GM23248 (cell line): ENCODE measurements at places on chromosomes 2 and 18. TPM values are rescaled to one million over a fixed set of nuclear protein-coding genes. Genes with fewer than 3 reads are reported as not detected.

DNA sequence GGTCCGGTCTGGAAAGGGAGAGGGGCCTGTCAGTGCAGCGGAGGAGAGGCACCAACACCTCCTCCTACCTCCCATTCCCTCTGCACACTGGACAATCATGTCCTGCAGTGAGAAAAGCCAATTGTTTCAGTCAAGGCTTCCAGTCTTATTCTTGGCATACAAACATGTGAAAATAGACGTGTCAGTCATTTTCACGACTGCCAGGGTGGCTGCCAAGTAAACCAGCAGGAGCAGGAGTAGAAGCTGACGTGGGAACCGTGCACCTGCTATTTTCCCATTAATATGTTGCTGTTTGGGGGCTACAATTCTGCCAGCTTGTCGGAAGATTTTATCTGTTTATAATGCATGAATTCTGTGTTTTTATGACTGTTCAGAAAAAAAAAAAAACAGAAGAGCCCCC is 202.3 kb downstream of the SPP2 start:
- no peak for DNase-seq

DNA sequence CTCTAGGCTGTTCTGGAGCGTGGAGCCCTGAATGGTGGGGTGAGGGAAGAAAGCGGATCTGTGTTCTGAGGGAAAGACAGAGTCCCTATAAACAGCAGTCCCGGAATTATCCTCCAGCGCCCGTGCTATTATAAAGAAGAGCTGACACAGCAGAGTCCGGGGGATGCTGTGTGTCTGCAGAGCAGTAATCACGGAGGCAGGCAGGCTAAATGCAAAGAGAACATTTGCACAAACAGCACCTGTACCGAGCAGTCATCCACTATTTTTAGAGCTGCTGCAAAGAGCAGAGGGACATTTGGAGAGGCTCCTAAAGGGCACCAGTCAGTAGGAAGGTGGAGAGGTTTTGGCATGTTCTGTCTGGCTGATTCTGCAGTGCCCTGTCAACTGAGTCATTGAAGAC is 293.8 kb upstream of the SLC14A2 start:
- DNase-seq, result no peak

DNA sequence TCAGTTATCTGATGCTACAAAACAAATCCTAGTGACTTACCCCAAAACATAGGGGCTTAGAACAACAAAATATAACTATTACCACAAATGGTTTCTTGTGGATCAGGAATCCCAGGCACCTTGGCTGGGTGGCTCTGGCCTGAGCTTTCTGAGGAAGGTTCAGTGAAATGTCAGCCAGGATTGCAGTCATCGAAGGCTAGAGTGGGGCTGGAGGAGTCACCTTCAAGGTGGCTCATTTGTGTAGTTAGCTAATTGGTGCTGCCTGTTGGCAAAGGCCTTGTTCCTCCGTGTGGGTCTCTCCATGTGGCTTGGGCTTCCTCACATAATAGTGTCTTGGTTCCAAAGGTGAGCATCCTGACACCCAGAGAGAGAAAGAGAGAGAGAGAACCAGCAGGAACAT is 57.4 kb downstream of the COPS8 start:
- peak; percentile 12 for DNase-seq

- DNase-seq, result no peak
These were observed 122.0 kb downstream of the PTRHD1 start for GRCh38 chr2:24671230-24671629.

GRCh38 chr2:27162151-27163121 is 13.6 kb downstream of the TCF23 start:
- DNase-seq, result peak; percentile 37

DNA sequence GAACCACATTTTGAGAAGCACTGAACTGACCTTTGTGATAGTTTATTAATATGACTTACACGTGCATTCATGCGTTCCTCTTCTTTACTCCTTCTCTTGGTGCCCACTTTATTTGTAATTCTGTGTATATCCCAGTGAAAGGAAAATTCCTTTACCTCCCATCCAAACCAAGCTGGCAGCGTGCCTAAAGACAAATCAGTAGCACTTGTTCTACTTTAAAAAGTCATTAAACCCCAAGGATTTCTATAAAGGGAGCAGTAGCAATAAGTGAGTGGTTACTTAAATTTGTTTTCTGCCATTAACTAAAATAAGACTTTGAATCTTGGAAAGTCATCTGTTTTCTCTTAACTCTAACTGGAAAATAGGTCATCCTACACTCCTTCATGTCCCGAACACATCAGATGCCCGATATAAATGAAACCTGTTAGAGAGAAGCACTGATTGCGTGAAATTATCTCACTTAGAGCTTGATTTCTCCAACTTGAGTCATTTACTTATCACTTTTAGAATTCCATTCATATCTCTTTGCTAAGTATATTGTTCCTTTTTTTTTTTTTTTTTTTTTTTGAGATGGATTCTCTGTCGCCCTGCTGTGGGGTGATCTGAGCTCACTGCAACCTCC is 10.7 kb downstream of the PIK3C3 start:
- no peak for DNase-seq

The HOXD13 gene
- total RNA-seq, result 1.0 and 3.8 TPM in 2 replicates

The RPRD1A gene
- total RNA-seq, result 39.7 and 45.8 TPM in 2 replicates

The CHCHD5 gene
- total RNA-seq, result 7.1 and 9.5 TPM in 2 replicates

DNA sequence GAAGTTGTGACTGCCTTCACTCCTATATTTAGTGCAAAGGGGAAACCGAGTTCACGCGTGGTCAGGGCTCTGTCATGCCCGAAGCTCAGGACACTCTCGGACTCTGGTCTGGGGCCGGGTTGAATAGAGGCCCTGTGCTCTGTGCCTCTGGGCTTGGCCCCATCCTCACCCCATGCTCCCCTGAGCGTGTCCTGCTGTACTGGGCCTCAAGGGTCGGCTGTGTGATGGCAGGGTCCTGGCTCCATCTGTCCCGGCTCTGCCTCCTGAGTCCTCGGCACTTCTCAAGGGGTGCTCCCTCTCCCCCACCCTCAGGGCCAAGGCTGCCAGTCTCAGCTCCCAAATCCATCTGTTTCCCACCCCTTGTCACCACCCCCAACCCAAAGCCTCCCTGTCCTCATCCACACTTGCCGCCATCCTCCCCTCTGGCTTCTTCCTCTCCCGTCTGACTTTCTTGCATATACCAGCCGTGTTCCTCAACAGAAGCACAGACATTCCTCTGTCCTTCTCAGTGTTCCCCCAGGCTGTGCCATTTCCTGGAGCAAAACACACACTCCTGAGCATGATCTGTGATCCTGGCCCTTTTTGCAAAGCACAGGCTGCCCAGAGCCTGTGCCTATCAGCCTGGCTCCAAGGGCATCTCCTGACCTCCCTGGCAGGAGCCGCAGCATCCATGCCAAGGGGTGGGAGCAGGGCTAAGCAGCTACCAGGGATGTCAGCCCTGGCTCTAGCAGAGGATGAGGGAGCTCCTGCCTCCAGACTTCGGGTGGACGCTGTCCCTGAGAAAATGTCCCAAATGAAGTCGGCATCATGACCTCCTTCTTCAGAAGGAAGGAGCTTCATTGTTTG is 64.2 kb upstream of the OTOS start:
- no peak for DNase-seq

The LOXL3 gene
- 52.4 and 56.9 TPM in 2 replicates for total RNA-seq

DNA sequence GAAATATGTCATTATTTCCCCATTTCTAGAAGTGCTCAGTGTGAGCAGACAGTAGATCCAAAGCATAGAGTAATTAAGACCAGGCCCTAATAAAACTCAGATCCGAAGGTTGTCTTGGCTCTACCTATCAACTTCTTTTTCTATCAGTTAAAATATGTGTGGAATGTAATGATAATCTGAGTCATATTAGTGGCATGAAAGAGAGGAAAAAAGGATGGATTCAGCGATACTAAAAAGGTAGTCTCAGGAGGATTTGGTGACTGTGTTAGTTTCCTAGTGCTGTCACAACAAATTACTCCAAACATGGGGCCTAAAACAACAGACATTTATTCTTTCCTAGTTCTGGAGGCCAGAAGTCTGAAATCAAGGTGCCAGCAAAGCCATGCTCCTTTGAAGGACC is 103.7 kb upstream of the NABP1 start:
- DNase-seq, result no peak

The MC4R gene
- total RNA-seq, result 0.32 TPM in 1 of 2 replicates, not detected in the other

The OTX1 gene
- total RNA-seq, result 0.25 TPM in 1 of 2 replicates, not detected in the other

GRCh38 chr2:185738679-185739472 is at the start of gene FSIP2:
Gene FSIP2 (plus strand): TSS chr2:185738804. CDS start chr2:185738895, 91 bp downstream.
- peak; percentile 47 for DNase-seq

DNA sequence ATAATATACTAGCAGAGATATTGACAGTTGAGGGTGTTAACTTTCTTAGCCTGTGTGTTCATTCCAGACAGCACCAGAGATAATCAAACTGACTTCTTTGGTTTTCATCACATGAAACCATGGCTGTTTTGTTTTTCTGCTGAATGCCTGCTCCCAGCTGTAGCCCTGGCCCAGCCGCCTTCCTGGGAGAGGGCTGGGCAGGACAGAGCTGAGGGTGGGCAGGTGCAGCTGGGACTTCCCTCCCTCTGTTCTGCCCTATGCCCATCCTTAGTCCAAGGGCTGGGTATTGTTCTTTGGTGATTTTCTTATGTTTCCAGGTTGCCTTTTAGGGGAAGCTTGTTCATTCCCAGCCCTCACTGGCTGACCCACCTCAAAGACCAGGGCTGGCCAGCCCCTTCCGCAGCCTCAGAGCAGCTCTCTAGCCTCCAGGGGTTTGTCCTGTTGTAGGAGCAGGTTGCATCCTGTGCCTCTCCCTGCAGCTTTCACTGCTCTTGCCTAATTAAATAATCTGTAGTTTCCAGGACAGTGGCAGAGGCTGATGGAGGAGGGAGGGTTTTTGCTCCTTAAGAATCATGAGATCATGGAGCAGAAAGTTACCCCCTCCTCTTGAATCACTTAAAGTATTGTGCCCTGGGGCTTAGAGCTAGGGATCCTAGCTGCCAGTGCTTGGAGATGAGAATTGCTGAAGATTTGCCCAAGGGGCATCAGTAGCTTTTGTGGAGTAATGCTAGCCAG is 61.4 kb downstream of the MTCL1 start:
- no peak for DNase-seq

GRCh38 chr18:34650121-34650545 is 60.0 kb upstream of the DTNA start:
- DNase-seq, result peak; percentile 77

DNA sequence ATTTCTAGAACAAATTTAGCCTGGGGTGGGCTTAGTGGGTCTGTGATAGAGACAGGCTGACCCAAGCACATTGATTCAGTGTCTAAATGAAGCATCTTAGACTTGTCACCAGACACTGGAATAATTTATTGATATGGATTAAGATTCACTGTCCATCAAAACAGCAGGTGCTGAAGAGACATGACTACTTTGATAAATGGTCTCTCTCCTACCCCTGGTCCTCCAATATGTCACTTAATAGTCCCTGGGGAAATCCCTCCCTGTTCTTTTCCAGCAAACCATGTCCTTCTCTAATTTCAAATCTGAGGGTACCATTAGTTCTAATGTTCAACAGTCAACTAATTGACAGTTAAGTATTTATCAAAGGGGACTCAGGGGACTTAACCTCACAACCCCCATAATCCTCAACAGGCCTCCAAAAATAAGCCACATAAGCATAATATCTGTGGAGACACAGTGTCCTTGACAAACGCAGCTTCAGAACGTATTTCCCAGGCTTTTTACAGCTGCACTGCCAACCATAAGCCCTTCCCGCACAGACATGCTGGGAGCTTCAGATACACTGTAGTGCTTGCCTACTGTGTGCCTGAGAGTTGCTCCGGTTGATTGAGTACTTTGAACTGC is 391.0 kb downstream of the THSD7B start:
- DNase-seq, result no peak

DNA sequence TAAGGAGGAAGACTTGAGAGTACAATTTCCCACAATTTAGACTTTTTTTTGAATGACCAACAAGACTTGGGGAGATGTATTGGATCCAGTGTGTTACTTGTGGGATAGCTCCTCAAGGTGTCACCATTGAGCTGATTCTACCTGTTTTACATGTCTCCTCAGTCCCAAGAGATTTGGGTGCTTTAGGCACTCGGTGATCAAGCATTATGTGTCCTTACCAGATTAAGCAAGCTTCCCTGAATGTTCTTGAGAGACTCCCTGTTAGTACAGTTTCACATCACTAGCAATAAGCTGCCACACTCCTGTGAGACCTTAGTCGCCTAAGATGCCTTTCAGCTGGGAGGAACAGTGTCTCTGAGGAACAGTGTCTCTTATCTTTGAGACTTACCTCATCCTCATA is 384.3 kb upstream of the SYT4 start:
- DNase-seq, result peak; percentile 71

- peak; percentile 19 for DNase-seq
These were observed 235.5 kb downstream of the GULP1 start for GRCh38 chr2:188527141-188527540.

- no peak for DNase-seq
These were observed 118.4 kb upstream of the HAAO start for GRCh38 chr2:42910645-42911405.

The TUBA4B gene
- total RNA-seq, result not detected in 2 replicates

- peak; percentile 9 for DNase-seq
These were observed 28.2 kb downstream of the LPIN1 start for GRCh38 chr2:11774600-11774999.

The CRYGD gene
- total RNA-seq, result not detected in 2 replicates
